Activated T-helper 2 cell treated with anti-CD3 and anti-CD28 coated beads, Interferon-gamma antibody, Interleukin-2, Interleukin-4, amounts not matched to agents 10 μg/mL and 5 μg/mL and 100 μg/mL, durations not matched to agents 14 hours and 24 hours and 36 hours (primary cell): ENCODE measurements at places on chromosomes 11 and 22. TPM values are rescaled to one million over a fixed set of nuclear protein-coding genes. Genes with fewer than 3 reads are reported as not detected.

The FUT4 gene
- 8.4 and 8.9 TPM in 2 replicates for total RNA-seq

The TSKU gene
- 13.7 and 15.3 TPM in 2 replicates for total RNA-seq

The SC5D gene
- 23.2 and 28.0 TPM in 2 replicates for total RNA-seq

The KCNJ4 gene
- total RNA-seq: not detected in 2 replicates

The TRIM29 gene
- not detected in 2 replicates for total RNA-seq

The ART1 gene
- not detected in 2 replicates for total RNA-seq

The OR2D2 gene
- total RNA-seq: 0.94 and 1.4 TPM in 2 replicates

The FADS2 gene
- total RNA-seq: 366 and 381 TPM in 2 replicates

The PATE4 gene
- not detected in 2 replicates for total RNA-seq

The DKK3 gene
- not detected in 2 replicates for total RNA-seq

The ZDHHC13 gene
- total RNA-seq: 25.4 and 27.8 TPM in 2 replicates

The TBX1 gene
- total RNA-seq: 0.09 and 0.32 TPM in 2 replicates

The NOL12 gene
- 55.4 and 60.6 TPM in 2 replicates for total RNA-seq

The SLC2A11 gene
- 9.4 and 9.6 TPM in 2 replicates for total RNA-seq

The TYR gene
- total RNA-seq: not detected in 2 replicates

The PIWIL4 gene
- 0.67 and 0.84 TPM in 2 replicates for total RNA-seq

The SYNGR1 gene
- total RNA-seq: not detected in 2 replicates

The CASP1 gene
- 11.6 and 13.5 TPM in 2 replicates for total RNA-seq

The ACRV1 gene
- total RNA-seq: not detected in 2 replicates

The C11orf65 gene
- total RNA-seq: 0.43 and 0.97 TPM in 2 replicates

The C11orf21 gene
- 3.1 and 3.4 TPM in 2 replicates for total RNA-seq

The DEUP1 gene
- total RNA-seq: not detected in 2 replicates

The OR8D4 gene
- not detected in 2 replicates for total RNA-seq

The EPS8L2 gene
- total RNA-seq: 17.8 and 24.6 TPM in 2 replicates

The KRTAP5-9 gene
- not detected in 2 replicates for total RNA-seq

The APOBEC3B gene
- total RNA-seq: 17.0 and 17.2 TPM in 2 replicates

The OR10A2 gene
- total RNA-seq: 0.02 TPM in 1 of 2 replicates, not detected in the other

The TREH gene
- not detected in 2 replicates for total RNA-seq

The FAM83F gene
- total RNA-seq: 0.07 and 0.11 TPM in 2 replicates

The ACAT1 gene
- total RNA-seq: 66.8 and 76.6 TPM in 2 replicates

The ZNF280A gene
- not detected in 2 replicates for total RNA-seq

The IGSF22 gene
- total RNA-seq: 0.05 and 0.16 TPM in 2 replicates

The SIK2 gene
- total RNA-seq: 9.9 TPM in 2 replicates

The CDPF1 gene
- 7.7 and 10.7 TPM in 2 replicates for total RNA-seq

The MFRP gene
- not detected in 2 replicates for total RNA-seq

The MS4A7 gene
- total RNA-seq: not detected in 2 replicates

The CD6 gene
- 308 and 327 TPM in 2 replicates for total RNA-seq

The CHRDL2 gene
- total RNA-seq: not detected in 2 replicates

The CRACR2B gene
- total RNA-seq: 4.9 and 5.1 TPM in 2 replicates

The TTC38 gene
- total RNA-seq: 20.7 and 21.0 TPM in 2 replicates

The LGR4 gene
- total RNA-seq: 0.05 and 0.14 TPM in 2 replicates

The OR51M1 gene
- not detected in 2 replicates for total RNA-seq

The BARX2 gene
- total RNA-seq: 4.7 and 4.9 TPM in 2 replicates

The APOBEC3H gene
- total RNA-seq: 7.3 and 8.3 TPM in 2 replicates

The TPCN2 gene
- 19.1 and 20.0 TPM in 2 replicates for total RNA-seq

The NECTIN1 gene
- 5.0 and 5.6 TPM in 2 replicates for total RNA-seq

The CRYBB2 gene
- not detected in 2 replicates for total RNA-seq

The CCDC73 gene
- 0.11 and 0.14 TPM in 2 replicates for total RNA-seq

The TRIM6 gene
- 0.87 and 1.8 TPM in 2 replicates for total RNA-seq

The MAJIN gene
- total RNA-seq: not detected in 2 replicates

The PRR33 gene
- total RNA-seq: 0.05 TPM in 1 of 2 replicates, not detected in the other

The KCNJ1 gene
- total RNA-seq: not detected in 2 replicates

The OR4A16 gene
- total RNA-seq: not detected in 2 replicates

The OR8G5 gene
- total RNA-seq: not detected in 2 replicates

The APOA1 gene
- not detected in 2 replicates for total RNA-seq

The NPAS4 gene
- 0.09 and 0.16 TPM in 2 replicates for total RNA-seq

The SRRD gene
- 21.6 and 23.0 TPM in 2 replicates for total RNA-seq

The SLC35E4 gene
- 8.3 and 9.0 TPM in 2 replicates for total RNA-seq

The GUCY1A2 gene
- total RNA-seq: 0.02 TPM in 1 of 2 replicates, not detected in the other

The MMP20 gene
- not detected in 2 replicates for total RNA-seq
